ENCODE measurements at places on chromosomes 7 and 10. TPM values are rescaled to one million over a fixed set of nuclear protein-coding genes. Genes with fewer than 3 reads are reported as not detected.

Gene LBX1
- total RNA-seq = 1.1 TPM

- DNase-seq = no peak
Measured at GRCh38 chr7:7265081-7266075, 83.0 kb downstream of the C1GALT1 start.

Gene CDC14C
- 0.09 TPM for total RNA-seq

DNA sequence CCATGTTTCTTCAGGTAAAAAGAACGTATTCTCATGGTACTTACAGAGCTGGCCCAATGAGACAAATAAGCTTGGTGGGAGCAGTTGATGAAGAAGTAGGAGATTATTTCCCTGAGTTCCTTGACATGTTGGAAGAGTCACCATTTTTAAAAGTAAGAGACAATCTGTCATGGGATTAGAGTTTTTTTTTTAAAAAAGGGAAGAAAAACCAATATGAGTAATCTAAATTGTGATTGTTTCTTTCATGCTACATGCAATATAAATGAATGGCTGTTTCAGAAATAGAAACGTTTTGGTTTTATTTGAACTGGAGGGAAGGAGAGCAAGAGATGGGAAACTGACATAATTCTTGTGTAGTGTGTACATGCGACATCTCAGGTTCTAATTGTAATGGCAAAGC lies 32.8 kb downstream of the TMEM60 start:
- no peak for DNase-seq

- no peak for DNase-seq
Measured at GRCh38 chr10:123580426-123580825, 85.7 kb upstream of the GPR26 start.

GRCh38 chr10:22717728-22718127 lies 3.4 kb upstream of the PIP4K2A start:
- no peak for DNase-seq

GRCh38 chr7:50352282-50352681 lies 47.8 kb downstream of the IKZF1 start:
- DNase-seq = no peak

- no peak for DNase-seq
Measured at GRCh38 chr10:124146483-124146882, 53.1 kb upstream of the CHST15 start.

GRCh38 chr10:79055100-79055782 lies 13.5 kb upstream of the ZMIZ1 start:
- DNase-seq = no peak

- DNase-seq = no peak
Measured at GRCh38 chr10:60513281-60513680, 123.6 kb upstream of the ANK3 start.

- DNase-seq = peak; percentile 90
Measured at GRCh38 chr7:108094933-108095710, 35.0 kb downstream of the LAMB4 start.

Gene ADGRA1
- total RNA-seq = 0.43 TPM

- DNase-seq = no peak
Measured at GRCh38 chr7:129757991-129758390, 146.5 kb downstream of the NRF1 start.

Gene CTTNBP2
- not detected for total RNA-seq

DNA sequence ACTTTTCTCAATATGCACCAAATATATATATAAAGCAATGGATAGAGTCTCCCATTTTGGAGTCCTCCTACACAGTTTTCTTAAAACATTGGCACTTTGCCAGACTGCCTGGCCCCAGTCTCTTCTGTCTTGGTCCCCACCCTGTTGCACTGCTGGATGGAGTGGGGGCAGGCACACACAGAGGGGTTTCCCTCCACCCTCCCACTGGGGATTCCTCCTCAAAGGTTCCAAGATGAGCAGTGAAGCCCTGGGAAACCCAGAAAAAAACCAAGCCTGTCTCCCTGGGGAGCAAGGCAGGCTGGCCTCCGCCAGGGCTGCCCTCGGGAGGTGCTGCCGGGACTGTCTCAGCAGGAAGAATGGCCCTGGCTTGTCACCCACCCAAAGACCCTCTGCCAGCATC lies 68.0 kb downstream of the SH3PXD2A start:
- DNase-seq = no peak
